Stimulated activated CD8-positive, alpha-beta memory T cell treated with anti-CD3 and anti-CD28 coated beads, Interleukin-4, amount 100 ng/mL, for 1 hour (primary cell): ENCODE measurements at places on chromosomes 1 and 21.

GRCh38 chr21:40635391-40635790, 211.6 kb downstream of the DSCAM start:
- no peak for DNase-seq

DNA sequence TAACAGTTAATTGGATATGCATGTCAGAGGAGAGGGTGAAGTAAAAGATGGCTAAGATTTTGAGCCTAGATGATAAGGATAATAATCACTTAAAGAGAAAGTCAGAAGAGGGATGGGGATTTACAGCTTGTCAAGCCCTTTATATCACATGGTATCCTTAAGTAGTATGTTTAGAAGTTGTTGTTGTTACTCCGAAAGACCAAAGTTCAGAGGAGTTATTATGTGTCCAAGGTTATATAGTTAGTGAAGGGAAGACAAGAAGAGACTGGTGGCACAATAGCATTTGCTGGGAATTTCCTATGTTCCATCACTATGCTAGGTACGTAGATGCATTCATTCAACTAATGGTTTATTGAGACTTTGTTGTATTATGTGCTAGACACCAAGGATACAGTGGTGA, 30.8 kb upstream of the AGO1 start:
- no peak for DNase-seq

DNA sequence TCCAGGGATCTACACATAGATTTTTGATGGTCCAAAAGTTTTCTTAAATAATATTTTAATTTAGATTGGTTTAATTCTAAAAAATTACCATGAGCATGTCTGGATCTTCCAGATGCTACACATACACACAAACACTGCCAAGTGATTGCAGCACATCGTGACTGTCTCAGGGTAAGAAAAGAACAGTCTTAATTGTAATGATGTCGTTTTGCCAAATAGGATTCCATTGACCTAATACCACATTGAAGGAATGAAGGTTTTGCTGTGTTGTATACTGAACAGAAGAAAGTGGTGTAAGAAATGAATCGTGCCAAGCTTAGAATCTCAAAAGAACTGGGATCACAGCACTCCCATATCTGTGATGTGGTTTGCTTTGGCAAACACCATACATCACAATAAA, 633.3 kb upstream of the CAMK1G start:
- DNase-seq: no peak

GRCh38 chr1:235998812-235999211, 66.1 kb downstream of the NID1 start:
- DNase-seq: no peak

- DNase-seq: no peak
Observed at GRCh38 chr1:178371235-178371634, 125.5 kb downstream of the CLEC20A start.

DNA sequence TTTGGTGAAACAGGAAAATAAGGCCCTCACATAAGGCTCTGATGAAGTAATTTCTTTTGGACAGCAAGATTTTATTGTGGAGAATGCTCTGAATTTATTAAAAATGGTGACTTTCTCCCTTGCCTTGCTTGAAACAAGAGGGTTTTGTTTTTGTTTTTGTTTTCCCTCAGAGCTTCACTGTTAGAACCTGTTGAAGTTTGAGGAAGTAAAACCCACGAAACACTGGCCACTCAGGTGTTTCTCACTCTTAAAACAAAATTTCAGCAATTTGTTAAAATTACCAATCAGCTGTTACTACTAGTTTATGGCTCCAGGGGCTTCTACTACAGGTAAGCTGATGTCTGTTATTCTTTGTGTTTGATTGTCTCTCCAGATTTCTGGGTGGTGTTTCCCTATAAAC, 112.6 kb upstream of the B3GALT2 start:
- DNase-seq: no peak

- DNase-seq: no peak
Observed at GRCh38 chr1:222791006-222791710, 23.7 kb upstream of the DISP1 start.

DNA sequence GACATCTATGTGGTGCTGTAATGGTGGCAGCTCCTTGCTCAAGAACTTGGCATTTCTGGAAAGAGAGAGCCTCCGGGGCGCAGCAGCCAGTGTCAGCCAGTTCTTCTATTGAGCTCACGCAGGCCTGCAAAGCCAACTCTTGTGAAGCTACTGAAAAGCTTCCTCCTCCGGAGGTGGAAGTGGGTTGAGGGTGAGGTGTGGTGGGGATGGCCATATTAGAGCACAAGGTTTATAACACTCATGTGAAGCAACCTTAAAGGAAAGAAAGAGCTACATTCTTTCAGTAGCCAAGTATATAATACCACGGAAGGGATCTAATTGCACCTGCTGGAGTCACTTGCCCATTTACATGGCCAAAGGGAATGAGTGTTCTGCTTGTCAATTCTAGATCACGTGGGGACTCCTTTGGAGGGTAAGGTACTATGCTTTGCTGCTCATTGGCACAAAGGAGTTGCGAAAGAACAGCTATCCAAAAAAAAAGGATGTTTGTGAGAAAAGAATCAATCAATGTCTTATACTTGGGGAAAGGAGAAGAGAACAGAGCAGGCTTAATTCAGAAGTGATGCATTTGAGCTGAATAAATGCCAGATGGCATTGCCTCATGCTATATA, 18.3 kb upstream of the MAP10 start:
- no peak for DNase-seq

- DNase-seq: no peak
Observed at GRCh38 chr1:215595231-215595630, 28.1 kb downstream of the KCTD3 start.

GRCh38 chr21:15256996-15257395, 192.2 kb upstream of the NRIP1 start:
- no peak for DNase-seq

DNA sequence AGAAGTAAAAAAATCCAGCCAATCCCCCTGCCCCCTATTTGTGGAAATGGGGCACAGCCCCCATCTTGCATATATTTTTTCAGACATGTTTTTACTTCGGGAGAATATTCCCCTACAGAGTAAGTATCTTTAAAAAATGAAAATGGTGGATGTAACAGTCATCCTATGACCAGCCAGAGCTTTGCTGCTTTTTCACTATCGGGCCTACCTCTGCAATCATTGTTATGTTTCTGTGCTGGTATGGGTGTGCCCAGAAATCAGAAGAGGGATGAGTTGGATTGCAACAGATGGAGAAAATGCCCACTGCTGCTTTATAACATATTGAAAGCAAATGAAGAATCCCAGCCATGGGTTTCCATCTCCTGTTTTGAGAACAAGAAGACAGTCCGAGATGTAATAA, 2.9 kb downstream of the CD247 start:
- DNase-seq: no peak

- DNase-seq: no peak
Observed at GRCh38 chr1:88731475-88732269, 47.6 kb downstream of the PKN2 start.

GRCh38 chr1:176225911-176226310, 18.8 kb upstream of the COP1 start:
- no peak for DNase-seq

DNA sequence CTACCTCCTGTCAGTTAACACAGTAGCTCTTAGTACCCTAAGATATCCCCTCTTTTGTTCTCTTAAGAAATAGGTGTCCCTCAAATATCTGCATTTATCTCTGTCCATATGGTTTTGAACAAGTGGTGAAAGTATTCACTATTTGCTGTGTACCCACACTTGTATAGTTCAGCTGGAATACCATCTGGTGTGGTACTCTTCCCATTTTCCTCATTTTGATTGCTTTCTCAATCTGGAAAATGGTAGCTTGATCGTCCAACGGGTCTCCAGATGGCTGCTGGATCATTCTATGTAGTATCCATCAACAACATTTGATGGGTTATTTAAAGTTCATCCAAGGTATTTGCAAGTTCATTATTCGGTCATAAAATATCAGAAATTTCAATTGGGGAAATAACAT, 100.3 kb upstream of the DPYD start:
- DNase-seq: no peak

GRCh38 chr1:22673486-22674409, 20.7 kb downstream of the C1QB start:
- no peak for DNase-seq

GRCh38 chr1:45244660-45245059, 38.3 kb upstream of the ZSWIM5 start:
- DNase-seq: no peak

GRCh38 chr1:100253552-100253951, 3.9 kb upstream of the DBT start:
- DNase-seq: no peak

- no peak for DNase-seq
Observed at GRCh38 chr1:230979952-230980351, 1.1 kb downstream of the ARV1 start.

DNA sequence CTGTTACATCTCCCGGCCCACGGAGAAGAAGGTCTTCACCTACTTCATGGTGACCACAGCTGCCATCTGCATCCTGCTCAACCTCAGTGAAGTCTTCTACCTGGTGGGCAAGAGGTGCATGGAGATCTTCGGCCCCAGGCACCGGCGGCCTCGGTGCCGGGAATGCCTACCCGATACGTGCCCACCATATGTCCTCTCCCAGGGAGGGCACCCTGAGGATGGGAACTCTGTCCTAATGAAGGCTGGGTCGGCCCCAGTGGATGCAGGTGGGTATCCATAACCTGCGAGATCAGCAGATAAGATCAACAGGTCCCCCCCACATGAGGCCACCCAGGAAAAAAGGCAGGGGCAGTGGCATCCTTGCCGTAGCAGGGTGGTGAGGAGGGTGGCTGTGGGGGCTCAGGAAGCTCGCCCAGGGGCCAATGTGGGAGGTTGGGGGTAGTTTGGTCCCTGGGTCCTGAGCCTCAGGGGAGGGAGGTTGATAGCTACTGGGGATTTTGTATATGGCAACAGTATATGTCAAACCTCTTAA, 2.3 kb downstream of the GJB4 start:
- no peak for DNase-seq

DNA sequence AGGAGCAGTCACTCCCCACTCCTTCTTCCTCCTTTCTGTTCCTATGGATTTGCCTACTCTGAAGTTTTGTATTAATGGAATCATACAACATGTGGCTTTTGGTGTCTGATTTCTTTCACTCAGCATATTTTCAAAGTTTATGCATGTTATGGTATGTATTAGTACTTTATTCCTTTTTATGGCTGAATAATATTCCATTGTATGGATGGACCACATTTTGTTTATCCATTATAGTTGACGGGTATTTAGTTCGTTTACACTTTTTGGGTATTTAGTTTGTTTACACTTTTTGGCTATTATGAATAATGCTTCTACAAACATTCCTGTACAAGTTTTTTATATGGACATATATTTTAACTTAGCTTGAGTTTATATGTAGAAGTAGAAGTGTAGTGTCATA, 113.1 kb downstream of the PCBP3 start:
- DNase-seq: no peak
